GOT3 (cell line): ENCODE measurements at places on chromosomes 12 and 14.

- no peak for DNase-seq
Measured at GRCh38 chr12:92136965-92137721, 8.5 kb downstream of the BTG1 start.

DNA sequence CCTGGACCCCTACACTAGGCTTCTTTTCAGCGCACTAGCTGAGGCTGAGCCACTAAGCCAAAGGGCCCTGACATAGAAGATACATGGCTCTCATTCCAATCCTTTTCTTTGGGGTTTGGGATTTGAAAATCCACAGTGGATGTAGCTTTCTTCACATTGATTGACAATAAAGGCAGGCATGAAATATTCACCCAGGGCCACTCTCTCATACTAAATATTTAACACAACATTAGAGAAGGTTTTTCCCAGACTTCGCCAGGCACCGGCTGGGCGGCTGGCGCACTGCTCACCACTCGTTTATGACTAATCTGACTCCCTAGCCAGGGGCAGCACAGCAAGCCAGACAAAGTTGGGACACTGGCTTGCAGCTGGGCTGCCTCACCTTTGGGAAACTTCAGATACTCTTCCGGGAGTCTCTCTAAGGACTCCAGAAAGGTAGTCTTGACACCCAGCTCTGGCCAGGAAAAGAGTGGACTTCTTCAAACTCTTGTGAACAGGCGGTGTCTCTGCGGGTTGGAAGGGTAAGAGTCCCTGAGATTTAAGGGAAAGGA is 699 bp upstream of the HOXC11 start:
- no peak for DNase-seq

GRCh38 chr12:105723066-105723465 is 392.6 kb downstream of the C12orf75 start:
- DNase-seq = no peak

DNA sequence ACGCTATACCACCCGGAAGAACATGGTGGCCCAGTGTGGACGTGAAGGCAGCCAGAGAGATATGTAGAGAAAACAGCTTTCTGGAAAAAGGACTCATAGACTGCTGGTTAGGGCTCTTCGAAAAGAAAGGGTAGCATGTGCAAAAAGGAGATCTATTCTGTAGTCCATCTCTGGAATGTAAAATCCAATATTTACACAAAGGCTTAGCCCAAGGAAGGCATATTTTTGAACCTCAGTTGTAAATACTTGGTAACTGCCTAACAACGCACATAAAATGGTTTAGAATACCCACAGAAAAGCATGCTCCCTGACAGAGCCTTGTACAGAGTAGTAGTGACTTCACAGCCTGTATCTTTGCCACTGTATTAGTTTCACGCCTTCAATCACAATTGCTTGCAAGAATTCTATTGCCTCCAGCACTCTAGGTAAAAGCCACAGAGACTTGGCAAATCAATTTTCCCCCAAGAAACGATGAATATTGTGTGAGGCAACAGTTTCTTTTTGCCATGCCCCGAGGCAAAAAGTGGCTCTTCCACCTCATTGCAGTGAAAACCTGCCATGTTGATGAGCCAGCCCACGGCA is 59.2 kb downstream of the TRIM9 start:
- DNase-seq = no peak

DNA sequence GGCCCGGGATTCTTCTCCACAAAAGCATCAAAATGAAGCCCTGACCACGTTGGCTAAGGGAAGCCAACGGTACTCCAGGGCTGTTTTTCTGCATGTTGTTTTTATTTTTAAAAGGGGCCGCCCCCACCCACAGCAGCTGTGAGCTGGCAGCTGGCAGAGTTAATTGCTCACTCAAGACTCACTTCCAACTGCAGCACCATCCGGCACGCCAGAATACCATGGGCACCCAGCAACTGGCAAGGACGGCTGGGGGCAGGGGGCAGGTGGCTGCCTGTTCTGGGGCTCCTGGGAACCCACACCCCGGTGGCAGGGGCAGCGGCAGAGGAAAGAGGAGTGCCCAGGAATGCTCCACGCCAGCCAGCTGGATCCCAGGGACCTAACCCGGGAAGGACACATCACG is 44.3 kb downstream of the NCOR2 start:
- DNase-seq = no peak

- DNase-seq = no peak
Measured at GRCh38 chr12:98578392-98578791, 15.1 kb upstream of the SLC25A3 start.

GRCh38 chr12:90410962-90411361 is 544.0 kb downstream of the CCER1 start:
- no peak for DNase-seq

DNA sequence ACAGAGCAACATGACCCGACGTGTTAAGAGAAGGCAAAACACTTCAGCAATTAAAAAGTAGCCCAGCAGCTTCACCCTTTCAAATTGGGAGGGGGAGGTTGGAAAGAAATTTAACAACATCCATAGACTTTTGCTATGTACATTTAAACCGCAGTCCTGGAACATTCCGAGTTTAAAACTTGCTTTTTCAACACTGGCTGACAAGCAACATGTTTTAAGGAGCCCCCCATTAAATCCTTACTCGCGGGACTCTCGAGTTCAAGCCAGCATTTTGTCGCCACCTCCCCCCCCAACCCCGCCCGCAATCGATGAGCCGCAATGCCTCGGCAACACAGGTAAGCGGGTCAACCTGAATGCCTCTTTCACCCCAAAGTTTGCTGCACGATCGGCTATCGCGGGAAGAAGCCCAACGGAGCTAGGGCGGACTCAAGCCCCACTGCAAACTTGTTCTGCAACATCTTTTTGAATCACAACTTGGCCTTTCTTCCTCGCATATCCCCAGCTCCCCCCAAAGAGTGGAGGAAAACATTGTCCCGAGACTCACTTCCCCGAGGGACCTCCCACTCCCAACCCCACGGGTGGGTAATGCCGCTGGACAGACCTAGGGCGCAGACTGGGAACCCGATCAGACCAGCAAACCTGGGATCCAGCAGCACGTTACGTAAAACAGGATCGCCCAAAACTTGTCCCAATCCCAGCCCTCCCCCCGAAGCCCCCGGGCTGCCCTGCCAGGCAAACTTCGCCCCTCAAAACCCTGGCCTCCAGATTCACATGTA is 777 bp downstream of the ZFP36L1 start:
- DNase-seq = no peak

DNA sequence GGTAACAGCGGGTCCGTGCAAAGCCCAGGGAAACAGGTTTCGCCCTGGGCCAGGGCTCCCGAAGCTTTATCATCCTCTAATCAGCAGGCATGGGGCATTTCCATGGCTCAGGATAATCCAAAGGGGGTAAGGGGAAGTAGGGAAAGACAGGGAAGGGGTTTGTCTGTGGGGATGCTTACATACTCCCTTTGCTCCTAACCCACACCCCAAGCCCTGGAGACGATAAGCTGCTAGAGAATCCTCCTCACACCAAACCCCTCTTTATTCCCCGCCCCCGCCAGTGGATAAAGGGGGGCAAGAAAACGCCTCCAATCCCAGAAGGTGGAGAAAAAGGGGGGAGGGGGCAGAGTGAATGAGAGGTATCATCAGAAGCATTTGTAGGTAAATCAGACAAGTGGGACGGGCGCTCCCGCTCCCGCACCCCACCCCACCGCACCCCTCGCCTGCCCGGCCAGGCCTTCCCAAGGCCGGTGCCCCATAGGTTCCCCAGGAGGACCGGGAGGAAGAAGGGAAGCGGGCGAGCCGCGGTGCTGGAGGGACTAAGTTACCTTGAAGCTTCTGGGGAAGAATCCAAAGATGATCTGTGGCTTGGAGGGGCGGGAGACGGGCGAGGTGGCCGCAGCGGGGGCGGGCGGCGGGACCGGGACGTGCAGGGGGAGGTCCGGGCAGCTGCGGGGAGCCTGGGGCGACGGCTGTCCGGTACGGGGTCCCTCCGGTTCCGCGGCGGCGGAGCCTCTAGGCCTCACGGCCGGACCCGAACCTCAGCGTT is 762 bp downstream of the PPP2R5E start:
- no peak for DNase-seq

GRCh38 chr14:30928462-30928861 is 54.1 kb downstream of the COCH start:
- no peak for DNase-seq

DNA sequence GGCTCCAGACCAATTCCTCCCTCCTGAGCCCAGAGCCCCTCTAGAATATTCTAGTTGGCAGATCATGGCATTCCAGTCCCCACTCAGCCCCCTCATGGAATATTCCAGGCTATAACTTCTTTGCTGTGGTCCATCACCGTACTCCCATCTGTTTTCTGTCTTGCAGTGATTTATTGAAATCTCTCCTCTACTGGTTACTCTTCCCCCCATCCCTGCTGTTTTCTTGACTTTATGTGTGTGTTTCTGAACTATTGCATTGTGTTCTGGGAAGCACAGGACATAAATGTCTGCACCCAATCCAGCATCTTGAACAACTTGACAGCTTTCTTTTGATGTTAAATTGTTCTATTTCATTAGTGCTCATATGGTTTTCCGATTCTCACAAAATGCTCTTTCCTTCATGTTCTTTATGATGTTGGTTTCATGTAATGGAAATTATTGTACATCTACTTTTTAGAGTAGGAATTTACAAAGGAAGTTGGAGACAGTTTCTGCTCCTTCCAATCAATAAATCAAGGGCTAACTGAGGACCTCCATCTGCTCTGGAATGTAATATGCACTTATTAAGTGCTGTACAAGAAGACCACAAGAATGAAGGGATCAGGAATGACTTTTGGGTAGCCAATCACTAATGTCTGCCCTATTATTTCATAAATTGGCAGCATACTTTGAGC is 26.3 kb downstream of the PDE6H start:
- no peak for DNase-seq

GRCh38 chr12:42932936-42933335 is 343.4 kb upstream of the PRICKLE1 start:
- no peak for DNase-seq

- no peak for DNase-seq
Measured at GRCh38 chr12:30796891-30797371, 42.2 kb upstream of the CAPRIN2 start.

GRCh38 chr12:41234692-41235091 is 46.6 kb downstream of the PDZRN4 start:
- no peak for DNase-seq

DNA sequence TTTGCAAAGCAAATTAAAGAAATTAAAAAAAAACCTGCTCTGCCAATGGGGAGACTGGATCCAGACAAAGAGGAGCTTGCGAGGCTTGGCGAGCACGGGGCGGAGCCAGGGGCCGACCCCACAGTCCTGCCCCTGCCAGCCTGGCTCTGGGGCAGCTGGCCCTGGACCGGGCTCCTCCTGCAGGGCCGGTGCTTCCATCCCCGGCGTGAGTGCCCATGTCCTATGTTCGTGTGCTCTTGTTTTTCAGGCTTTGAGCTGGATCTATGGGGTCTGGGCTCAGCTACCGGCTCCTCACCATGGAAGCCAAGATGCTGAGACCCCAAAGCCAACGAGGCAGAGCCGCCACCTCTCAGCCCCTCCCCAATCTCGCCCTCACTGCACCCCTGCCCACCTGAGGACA is 176.8 kb downstream of the KIF26A start:
- no peak for DNase-seq

DNA sequence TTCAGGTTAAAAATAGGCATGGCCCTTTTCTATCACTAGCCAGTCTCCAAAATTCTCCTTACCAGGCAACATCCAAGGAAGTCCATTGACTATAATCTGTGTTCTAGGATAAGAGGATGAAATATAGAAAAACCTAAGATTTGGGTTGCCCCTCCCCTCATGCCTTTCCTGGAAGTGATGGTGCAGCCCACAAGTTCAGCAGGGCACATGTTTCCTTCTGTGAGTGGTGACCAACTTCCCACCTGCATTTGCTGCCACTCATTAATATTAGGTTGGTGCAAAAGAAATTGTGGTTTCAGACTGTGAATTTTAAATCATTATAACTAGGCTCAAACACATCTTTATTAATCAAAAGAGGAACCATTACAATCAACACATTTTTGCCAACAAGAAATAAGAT is 250.5 kb upstream of the FKBP4 start:
- no peak for DNase-seq

- no peak for DNase-seq
Measured at GRCh38 chr14:55276736-55277135, 5.5 kb downstream of the FBXO34 start.

DNA sequence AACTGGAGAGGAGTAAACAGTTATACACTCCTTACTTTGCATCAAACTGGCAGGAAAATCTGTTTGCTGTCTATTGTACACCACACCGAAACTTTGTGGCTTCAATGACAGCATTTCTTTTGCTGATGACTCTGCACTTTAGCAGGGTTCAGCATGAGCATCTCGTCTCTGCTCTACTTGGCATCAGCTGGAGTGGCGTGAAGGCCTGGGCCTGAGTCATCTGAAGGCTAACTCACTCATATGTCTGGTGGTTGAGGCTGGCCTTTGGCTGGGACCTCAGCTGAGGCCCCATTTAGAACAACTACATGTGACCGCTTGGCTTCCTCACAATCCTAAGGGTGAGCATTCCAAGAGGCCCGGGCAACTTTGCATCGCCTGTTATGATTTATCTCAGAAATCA is 28.7 kb upstream of the REP15 start:
- DNase-seq = no peak

- DNase-seq = no peak
Measured at GRCh38 chr12:25794571-25794970, 163.9 kb upstream of the RASSF8 start.

- DNase-seq = no peak
Measured at GRCh38 chr12:6370576-6370935, 4.8 kb downstream of the SCNN1A start.

DNA sequence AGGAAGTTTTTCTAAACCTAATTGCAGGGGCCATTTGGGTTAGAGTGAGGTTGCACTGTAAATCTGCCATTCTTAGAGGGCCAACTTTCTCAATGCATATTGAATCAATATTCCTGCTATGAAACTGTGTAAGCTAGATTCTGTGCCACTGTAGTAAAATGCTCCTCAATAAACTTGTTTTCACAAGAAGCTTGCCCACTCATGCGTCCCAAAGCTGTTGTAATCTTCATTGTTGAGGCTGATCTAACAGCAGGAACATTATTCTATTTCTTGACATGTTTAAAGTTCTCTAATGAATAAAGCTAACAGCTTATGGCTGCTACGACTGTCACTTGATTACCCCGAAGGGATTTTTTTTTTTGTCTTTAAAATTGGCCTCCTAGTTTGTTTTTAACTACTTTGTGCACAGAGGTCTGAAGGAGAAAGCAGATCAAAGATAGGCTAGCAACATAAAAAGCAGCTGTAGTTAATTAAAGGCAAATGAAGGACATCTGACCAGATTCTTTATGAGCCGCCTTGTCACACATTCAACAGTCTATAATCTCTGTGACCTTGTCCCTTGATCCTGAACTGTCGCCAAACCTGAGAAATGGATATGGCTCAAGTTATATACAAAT is 243.7 kb downstream of the PAX9 start:
- DNase-seq = no peak

GRCh38 chr12:128840862-128841468 is 12.3 kb upstream of the GLT1D1 start:
- no peak for DNase-seq
